GM23338 (cell line): ENCODE measurements at places on chromosomes 7 and 10.
A peak's percentile ranks its signal among the peaks of the same experiment; 100 is the strongest.

DNA sequence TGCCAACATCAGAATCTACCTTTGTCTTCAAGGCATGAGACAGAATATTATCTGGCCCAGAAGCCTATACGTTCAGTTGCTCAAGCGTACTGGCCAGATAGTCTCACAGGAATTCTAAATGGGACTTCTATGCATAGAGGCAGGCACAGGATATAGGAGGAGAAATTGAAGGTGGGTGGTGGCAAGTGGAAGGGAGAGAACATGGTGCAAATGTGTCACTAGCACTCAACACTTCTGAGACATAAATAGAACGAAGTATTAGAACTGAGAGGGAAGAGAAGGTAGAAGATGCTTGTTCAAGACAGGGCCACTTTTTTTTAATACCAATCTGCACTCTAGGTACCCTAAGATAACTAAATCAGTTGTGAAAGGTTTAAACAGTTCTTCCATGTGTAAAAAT lies 85.8 kb downstream of the TFPI2 start:
- DNase-seq = no peak

DNA sequence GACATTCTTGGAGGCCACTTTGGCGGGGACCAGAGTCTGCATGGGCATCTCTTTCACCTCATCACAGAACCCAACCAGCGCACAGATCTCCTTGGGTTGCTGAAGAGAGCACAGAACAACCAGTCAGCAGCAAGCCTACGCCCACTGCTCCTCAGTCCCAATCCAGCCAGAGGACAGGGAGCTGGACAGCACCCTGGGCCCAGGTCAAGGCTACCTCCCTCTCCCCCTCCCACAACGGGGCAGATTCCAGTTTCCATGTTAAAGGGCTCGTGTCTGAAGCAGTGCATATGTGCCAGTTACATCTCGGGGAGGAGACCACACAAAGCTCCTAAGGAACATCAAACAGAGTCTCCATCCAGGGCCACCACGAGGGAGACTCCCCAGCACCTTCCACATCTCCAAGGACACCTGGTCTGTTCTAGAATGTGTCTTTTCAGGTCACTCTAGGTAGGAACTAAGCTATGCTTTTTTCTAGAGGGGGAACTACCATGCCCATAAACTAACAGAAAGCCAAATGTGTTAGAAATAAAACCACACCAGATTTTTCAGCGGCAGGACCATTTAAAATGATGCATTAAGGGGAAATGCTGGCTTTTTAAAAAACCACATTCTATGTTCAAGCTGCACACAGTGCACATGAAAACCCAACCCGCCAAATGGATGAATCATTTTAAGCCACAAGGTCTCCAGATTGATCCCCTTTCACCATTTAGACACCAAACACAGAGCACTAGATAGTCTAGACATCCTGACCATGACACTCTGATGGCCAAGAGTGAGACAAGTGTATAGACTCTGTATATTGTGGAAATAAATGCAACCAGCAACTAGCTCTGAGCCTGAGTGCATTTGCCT lies 28.9 kb downstream of the PSAP start:
- DNase-seq = no peak

- DNase-seq = no peak
Observed at GRCh38 chr10:53650794-53651193, 878.2 kb upstream of the MBL2 start.

DNA sequence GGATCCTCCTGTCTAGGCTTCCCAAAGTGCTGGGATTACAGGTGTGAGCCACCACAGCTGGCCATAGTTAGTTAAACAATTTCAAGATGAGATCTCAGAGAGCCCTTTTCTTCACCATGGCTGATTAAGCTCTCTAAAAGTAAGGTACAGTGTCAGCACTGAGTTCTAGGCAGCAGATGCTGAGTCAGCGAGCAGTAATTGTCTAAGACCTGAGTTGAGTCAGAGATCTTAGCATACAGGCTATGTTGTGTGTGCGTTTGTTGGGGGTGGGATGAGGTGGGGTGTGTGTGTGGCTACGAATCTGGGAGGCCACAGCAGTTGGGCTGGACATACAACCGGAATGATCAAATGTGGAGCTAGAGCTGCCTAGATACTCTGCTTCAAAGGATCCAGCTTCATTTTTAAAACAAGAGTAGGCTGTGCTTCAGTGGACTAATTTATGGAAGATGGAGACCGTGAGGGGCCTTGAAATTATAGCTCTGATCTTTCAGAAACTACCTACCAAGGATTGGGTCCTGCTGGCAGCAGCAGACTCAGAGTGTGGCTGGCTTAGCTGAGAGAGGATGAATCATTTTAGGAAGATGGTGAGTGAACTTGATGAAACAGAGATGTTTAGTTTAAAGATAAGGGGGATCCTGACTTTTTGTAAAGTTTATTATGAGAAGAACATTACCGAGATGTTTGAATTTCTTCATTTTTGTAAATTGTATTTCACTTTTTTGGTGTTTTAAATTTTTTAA lies 17.5 kb upstream of the MTPN start:
- no peak for DNase-seq

DNA sequence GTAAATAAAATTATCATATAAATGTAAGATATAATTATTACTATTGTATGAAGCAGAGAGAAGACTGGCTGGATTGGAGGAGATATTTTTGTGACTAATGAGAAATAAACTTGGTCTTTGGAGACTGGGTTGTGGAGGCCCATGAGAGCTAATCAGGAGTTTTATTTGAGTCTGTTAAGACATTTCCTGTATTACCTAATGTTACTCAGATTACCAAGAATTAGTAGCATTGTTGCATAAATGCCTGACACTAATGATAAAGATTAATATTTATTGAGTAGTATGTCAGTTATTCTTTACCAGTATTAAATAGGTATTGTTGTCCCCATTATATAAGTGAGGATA lies 7.1 kb downstream of the CCDC126 start:
- DNase-seq = no peak

DNA sequence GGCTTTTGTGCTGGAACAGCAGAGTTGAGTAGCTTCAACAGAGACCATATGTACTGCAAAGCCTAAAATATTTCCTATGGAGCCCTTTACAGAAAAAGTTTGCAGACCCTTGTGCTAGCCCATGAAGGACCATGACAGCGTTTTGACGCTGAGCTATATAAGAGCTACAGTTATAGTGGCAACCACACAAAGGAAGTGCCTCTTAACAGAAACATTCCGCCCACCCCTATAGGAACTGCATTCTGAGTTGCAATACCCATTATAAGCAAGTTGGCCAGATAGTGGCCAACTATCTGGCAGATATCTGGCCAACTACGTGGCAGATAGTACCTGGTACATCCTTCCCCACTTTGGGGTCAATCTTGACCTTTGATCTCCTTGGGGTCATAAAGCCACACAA lies 47.5 kb upstream of the DMBT1 start:
- no peak for DNase-seq

DNA sequence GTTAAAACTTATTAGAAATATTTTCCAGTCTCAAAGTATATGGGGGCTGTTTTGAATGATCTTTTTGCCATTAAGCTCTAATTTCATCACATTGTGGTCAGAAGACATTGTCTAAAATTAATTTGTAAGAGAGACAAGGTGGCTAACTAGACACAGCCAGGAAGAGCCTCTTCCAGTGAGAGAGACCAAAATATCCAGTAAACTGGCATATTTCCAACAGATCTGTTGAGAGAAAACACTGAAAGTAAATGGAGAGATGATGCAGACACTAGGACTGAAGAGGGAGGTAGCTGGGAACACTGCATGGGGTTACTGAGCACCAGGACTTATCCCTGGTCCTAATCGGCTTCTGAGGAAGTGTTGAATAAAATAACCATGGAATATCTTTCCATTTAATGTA lies 101.5 kb upstream of the TAS2R16 start:
- no peak for DNase-seq

DNA sequence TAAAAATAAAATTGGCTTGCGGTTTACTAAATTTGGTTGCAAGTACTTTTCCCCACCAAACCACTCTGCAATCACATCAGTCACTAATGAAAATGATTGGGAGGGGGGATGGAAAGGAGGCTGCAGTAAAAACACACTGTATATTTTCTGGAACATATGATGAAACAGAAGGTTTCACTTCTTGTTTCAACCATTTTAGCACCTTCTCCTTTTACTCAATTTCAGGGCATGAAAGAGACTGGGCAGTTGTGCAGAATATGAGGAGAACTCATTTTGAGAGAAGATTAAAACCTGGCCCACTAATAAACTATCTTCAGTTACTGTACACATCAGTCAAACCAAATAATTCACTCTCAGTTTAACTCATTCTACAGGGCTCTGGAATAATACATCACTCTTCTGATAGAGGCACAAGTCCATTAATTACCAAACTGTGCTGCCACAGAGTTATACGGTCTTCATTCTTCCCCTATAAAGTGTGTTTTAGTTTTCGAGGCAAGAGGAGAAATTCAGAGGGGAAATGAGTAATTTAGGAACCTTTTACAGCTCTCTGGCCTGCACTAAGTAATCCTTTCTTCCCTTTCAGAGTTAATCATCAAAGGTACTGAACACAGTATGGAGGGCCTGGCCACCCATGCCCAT lies 25.5 kb downstream of the JAZF1 start:
- DNase-seq = no peak

DNA sequence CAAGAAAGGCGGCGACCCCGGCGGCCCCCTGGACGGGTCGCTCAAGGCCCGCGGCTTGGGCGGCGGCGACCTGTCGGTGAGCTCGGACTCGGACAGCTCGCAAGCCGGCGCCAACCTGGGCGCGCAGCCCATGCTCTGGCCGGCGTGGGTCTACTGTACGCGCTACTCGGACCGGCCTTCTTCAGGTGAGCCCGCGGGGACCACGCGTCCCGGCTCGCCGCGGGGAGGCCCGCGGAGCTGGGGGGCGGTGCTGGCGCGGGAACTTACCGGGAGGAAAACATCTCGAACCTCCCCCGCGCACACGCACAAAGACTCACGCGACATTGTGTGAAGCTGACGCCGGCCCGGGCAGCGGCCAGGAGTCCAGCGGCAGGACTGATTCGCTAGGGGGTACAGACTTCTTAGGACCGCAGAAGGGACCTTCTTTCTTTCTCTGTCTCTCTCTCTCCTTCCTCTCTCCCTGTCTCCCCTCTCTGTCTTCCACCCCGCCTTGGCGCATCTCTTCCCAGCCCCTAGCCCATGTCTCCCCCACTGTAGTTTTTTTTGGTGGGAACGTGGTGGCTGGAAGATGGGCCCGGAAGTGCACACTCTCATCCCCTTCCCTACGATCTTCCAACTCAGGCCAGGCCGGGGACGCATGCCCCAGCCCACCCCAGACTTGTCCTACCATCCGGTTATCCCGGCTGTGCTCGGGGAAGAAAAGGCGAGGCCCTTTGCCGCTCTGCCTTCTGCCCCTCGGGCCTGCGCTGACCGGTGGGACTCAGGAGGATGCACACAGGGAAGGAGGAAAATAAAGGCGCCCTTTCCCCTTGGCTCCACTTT lies 1.2 kb downstream of the EN2 start:
- DNase-seq = peak; percentile 66

GRCh38 chr7:157457355-157458253 lies 120.8 kb downstream of the DNAJB6 start:
- no peak for DNase-seq

GRCh38 chr10:31745612-31746376 lies 182.8 kb downstream of the ARHGAP12 start:
- DNase-seq = no peak

- DNase-seq = no peak
Observed at GRCh38 chr7:140539461-140539860, 60.2 kb upstream of the MKRN1 start.

GRCh38 chr7:6536262-6537260 lies 14.7 kb downstream of the GRID2IP start:
- DNase-seq = peak; percentile 94

GRCh38 chr10:89210794-89211425 lies 3.8 kb upstream of the CH25H start:
- no peak for DNase-seq

DNA sequence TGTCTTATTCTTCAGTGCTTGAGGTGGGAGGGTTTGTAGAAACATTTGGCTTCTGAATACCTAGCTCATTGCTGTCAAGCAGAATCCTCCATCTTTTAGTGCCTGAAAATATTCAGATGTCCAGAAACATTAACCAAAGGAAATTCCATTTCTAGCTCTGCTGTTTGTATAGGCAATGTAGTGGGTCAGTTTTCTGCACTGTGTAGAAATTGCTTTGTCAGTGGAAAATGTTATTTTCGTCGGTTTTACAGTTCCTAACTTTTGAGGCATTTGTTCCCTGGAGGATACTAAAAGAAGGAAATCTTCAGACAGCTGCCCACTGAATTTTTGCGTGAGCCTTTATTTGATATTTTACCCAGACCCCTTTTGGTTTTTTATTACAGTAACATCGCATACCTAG lies 143.4 kb downstream of the TPST1 start:
- no peak for DNase-seq

- no peak for DNase-seq
Observed at GRCh38 chr10:32790483-32790882, 167.5 kb downstream of the ITGB1 start.
